ENCODE measurements at places on chromosomes 3 and 15. TPM values are rescaled to one million over a fixed set of nuclear protein-coding genes. Genes with fewer than 3 reads are reported as not detected.

DNA sequence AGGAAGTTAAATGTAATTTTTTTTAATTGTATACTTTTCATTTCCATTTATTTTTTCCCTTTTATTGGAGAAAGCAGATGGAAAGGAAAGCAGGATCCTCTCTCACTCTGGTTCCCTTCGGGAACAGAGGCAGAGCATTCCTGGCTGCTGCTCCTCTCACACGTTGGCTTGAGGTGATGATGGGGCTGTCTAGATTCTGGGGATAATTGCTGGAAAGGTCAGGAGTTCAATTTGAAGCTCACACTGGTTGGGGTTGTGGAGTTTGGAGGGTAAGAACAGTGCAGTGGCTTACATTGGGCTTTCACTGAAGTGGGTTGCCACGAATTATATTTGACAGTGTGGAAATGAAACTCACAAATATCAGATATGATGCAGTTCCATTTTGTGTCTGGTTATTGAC, 57.6 kb downstream of the RARB start:
- no peak overlapping the region for H3K27ac ChIP-seq
- no peaks in the 10 kb centered on the region for H3K4me1 ChIP-seq
- DNase-seq, result no peak
- H3K36me3 ChIP-seq, result no peaks in the 10 kb centered on the region

Gene HDC
- 5.8 TPM for total RNA-seq

DNA sequence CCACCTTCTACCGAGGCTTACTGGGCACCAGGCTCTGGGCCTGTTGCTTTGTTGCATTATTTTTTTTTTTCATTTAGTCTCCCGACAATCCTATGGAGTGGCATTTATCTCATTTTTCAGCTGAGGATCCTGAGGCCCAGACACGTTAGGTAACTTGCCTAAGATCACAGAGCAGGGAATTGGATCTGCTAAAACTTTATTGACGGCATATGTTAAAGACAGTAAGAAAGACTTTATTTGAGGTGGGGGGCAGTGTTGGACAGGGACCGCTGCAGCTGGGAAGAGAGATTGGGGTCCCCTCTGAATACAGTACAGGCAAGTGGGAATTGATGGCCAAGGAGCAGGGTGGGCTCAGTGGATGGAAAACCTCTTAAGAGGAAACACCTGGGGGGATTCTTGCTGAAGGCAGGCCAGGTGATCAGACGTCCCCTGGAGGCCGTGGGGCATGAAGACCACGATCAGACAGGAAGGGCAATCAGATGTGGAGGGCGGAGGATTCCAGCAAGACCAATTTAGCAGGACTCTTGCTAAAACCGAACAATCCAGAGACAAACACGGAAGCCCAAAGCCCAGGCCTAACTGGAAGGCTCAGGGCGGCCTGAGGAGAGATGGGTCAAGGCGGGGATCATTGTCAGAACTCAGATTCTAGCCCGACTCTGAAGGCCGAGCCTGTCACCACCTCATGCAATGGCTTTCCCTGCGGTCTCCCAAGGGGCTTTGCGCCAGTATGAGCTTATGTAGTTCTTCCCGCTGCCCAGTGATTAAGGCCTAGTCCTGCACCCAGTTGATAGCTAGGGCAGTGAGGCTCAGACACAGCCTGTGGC, 53.7 kb downstream of the RGMA start:
- no peaks in the 10 kb centered on the region for H3K27me3 ChIP-seq
- no peak for DNase-seq
- no peaks in the 10 kb centered on the region for H3K36me3 ChIP-seq
- H3K27ac ChIP-seq, result no peak overlapping the region
- H3K4me1 ChIP-seq, result peaks cover 5% of the 10 kb centered on the region
- no peak overlapping the region for H3K4me3 ChIP-seq

DNA sequence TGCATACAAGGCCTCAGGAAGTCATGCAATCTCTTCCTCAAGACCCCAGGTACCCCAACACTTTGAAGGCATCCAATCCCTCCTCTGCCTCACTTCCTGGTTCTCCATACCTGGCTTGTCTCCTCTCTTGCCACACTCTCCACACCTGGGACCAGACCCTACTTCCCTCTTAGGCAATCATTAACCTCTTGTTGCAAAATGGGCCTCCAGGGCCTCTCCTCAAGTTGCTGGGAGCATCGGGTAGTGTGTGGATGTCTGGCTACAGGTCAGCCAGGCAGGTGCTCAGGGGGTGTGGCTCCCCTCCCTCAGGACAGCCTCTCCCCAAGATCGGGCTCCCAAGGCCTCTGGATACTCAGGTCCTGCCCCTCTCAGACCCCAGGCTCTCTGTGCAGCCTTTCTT, 8.6 kb downstream of the PLA2G4E start:
- no peak overlapping the region for H3K4me3 ChIP-seq
- no peak overlapping the region for H3K27ac ChIP-seq
- H3K4me1 ChIP-seq, result no peaks in the 10 kb centered on the region
- H3K27me3 ChIP-seq, result no peaks in the 10 kb centered on the region
- DNase-seq, result no peak

Gene RBPMS2
- total RNA-seq, result 5.8 TPM

Gene PTX3
- total RNA-seq, result 0.19 TPM

DNA sequence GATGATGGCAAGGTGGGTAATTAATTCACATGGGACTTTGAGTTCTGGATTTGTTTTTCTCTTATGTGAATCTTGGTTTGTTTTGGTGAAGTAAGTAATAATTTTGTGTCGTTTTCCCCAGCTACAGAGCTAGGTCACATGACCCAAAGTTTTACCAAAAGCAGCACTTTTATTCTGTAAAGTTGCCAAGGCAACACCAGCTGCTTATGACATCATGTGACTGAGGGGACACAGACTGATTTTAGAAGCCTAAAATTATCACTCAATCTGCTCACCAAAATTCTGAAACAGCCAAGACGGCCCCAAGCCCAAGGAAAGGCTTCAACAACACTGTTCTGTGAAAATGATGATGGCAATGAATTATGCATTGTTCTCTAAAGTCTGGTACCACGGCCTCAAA, 63.9 kb downstream of the MEX3B start:
- H3K27ac ChIP-seq, result no peak overlapping the region
- H3K4me1 ChIP-seq, result no peaks in the 10 kb centered on the region
- H3K36me3 ChIP-seq, result no peaks in the 10 kb centered on the region
- no peaks in the 10 kb centered on the region for H3K27me3 ChIP-seq
- H3K4me3 ChIP-seq, result no peak overlapping the region

- no peaks in the 10 kb centered on the region for H3K36me3 ChIP-seq
- H3K4me1 ChIP-seq, result peaks cover 7% of the 10 kb centered on the region
- no peaks in the 10 kb centered on the region for H3K27me3 ChIP-seq
- H3K4me3 ChIP-seq, result peak overlapping the region; percentile 90
Observed at GRCh38 chr15:68821190-68821840, 620 bp upstream of the ANP32A start.

Gene SH2D7
- total RNA-seq, result 1.5 TPM

GRCh38 chr15:28931828-28932227, 46.1 kb downstream of the APBA2 start:
- H3K4me1 ChIP-seq, result peaks cover 5% of the 10 kb centered on the region
- H3K27me3 ChIP-seq, result no peaks in the 10 kb centered on the region
- no peaks in the 10 kb centered on the region for H3K36me3 ChIP-seq
- H3K4me3 ChIP-seq, result no peak overlapping the region
- no peak overlapping the region for H3K27ac ChIP-seq

Gene UNC13C
- 8.8 TPM for total RNA-seq

DNA sequence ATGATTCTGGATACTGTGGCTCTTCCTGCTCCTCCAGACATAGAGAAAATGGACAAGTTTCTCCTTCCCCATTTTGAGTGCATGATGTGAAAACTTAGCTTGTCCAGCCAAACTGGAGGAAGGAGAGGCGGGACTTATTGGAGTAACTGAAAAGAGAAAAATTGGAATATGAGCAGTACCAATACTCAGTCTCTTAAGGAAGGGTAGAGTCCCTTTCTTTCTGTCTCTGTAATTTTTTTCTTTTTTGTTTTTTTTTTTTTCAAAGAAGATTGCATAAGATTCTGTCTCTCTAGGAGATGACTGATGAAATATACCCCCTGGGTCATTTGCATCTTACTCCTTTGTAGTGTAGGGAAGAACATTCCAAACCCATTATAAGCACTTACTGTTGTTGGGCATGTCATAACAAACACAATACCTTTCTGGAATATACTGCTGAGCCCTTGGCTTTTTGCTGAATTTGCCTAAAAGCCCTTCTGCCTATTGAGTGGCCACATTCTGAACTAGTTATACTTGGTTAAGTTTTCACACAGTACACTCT, 498.1 kb upstream of the TPRG1 start:
- no peak overlapping the region for H3K27ac ChIP-seq
- no peaks in the 10 kb centered on the region for H3K36me3 ChIP-seq
- DNase-seq, result no peak

All from testis (tissue), 5 donors.